ENCODE measurements at places on chromosomes 1 and 21.

GRCh38 chr1:116933606-116934515 lies 24.1 kb downstream of the PTGFRN start:
- no peak for DNase-seq

DNA sequence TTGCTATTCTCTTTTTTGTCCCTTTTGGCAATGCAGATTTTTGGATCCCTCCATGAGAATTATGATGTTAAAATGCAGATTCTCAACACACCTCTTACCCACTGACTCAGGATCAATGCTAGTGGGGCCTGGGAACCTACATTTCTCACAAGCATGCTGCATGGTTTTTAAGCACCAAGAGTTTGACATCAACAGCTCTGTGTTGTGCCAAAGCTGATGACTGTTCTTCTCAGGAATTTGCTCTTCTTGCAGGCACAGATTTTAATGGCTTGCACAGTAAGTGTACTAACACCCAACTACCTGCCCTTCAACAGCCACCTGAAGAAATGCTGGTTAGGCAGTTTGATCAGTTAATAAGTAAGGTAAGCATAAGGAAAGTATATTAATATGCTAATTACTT lies 468.7 kb downstream of the PTBP2 start:
- peak; percentile 33 for DNase-seq

DNA sequence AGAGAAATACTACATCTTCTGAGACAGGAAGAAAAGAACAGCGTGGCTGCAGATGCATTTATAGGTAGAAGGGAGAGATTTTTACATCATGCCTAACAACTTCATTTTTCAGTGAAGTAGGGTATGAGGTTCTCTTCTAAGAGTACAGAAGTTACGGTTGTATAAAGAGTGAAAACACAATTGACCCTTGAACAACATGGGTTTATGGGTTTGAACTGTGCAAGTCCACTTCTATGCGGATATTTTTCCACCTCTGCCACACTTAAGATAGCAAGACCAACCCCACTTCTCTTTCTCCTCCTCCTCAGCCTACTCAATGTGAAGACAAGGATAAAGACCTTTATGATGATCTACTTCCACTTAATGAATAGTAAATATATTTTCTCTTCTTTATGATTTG lies 64.5 kb downstream of the RPAP2 start:
- no peak for DNase-seq

DNA sequence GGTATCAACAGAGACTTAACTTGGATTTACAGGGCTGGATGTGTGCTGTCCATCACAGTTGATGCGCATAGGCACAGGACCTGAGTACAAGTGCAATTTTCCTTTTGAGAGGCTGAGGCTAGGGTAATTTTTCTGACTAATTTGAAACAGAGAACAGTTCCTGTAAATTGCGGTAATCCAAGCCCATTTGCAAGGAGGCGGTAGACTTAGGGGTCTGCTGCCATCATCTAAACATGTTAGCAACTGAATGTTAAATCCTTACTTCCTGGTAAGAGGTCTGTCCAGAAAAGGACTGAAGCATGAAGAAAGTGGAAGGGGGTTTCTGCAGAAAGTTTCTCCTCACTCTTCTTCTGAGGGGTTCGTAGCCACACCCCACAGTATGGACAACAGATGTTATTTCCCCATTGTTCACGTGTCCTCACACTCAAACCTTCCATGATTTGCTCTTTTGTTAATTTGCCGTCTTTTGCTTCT lies 23.7 kb upstream of the C1orf198 start:
- DNase-seq: no peak

DNA sequence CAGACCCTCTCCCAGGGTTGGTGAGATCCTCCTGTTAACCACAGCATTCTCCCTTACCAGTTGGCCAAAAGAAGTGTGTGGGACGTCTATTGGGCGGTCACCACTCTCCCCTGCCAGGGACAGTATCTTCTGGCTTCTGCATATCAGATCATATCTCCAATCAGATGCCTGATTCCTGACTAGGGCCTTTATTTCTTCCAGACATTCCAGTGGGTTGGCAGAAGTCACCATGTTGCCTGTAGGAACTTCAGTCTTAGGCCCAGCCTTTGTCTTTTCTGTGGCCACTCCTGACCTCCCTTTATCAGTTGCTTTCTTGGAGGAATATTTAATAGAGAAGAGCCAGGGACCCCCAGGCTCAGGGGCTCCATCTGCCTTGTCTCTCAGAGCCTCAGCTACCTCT lies 130.4 kb upstream of the F3 start:
- no peak for DNase-seq

GRCh38 chr1:101310506-101310905 lies 73.7 kb downstream of the S1PR1 start:
- DNase-seq: no peak

All from MG63 (cell line).